ENCODE measurements at places on chromosomes 16 and 17. TPM values are rescaled to one million over a fixed set of nuclear protein-coding genes. Genes with fewer than 3 reads are reported as not detected.

Gene CHST4
- total RNA-seq, result not detected

Gene KRTAP1-5
- total RNA-seq, result not detected

Gene CPHXL2
- total RNA-seq, result not detected

Gene CD300H
- total RNA-seq, result 0.67 TPM

Gene MYL4
- total RNA-seq, result not detected

Gene C17orf75
- total RNA-seq, result 36.6 TPM

Gene RAB11FIP4
- total RNA-seq, result 1.9 TPM

Gene ZDHHC1
- 5.9 TPM for total RNA-seq

Gene CBX1
- 89.3 TPM for total RNA-seq

Gene C16orf89
- total RNA-seq, result not detected

Gene CDC42EP4
- 74.2 TPM for total RNA-seq

Gene MATCAP1
- total RNA-seq, result 7.7 TPM

Gene GPRC5C
- 63.8 TPM for total RNA-seq

Gene KRT10
- total RNA-seq, result 107 TPM

Gene CHST5
- total RNA-seq, result 0.08 TPM

Gene ABCA8
- total RNA-seq, result 0.40 TPM

Gene PRSS36
- total RNA-seq, result 1.1 TPM

Gene GPR142
- total RNA-seq, result not detected

Gene SLC47A1
- total RNA-seq, result 21.0 TPM

Gene PDILT
- not detected for total RNA-seq

Gene KRT37
- not detected for total RNA-seq

Gene TMEM238L
- total RNA-seq, result not detected

Gene PRR35
- total RNA-seq, result 0.20 TPM

Gene KRTAP4-1
- not detected for total RNA-seq

Gene PITPNM3
- 3.0 TPM for total RNA-seq

Gene TBC1D3B
- 3.5 TPM for total RNA-seq
